ENCODE measurements at places on chromosomes 12 and 14.

- DNase-seq: peak; percentile 65
Measured at GRCh38 chr12:95997911-95998510, 1.9 kb upstream of the HAL start.

GRCh38 chr12:121811434-121812319 is 7.9 kb downstream of the SETD1B start:
- no peak for DNase-seq

GRCh38 chr12:86256163-86256562 is at the start of gene MGAT4C:
MGAT4C (minus strand) TSS chr12:86256391.
- no peak for DNase-seq

DNA sequence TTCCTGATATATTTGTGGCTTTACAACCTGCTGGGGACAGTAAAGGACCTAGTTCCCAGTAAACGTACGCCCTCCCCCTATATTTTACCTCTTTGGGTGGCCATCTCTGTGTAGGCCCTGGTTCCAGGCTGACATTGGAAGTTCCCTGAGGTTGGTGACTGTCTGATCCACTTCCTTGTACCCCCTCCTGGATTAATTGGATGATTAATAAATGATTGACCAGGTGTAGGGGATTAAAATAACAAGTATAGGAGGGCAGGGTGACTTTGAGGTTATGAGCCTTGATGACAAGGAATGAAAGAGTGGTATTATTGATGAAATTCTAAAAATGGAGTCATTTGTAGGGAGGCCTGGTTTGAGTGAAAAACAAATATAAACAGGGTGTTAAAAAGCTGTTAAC is 9.6 kb downstream of the SUSD6 start:
- no peak for DNase-seq

GRCh38 chr12:122753319-122753650 is 661 bp downstream of the DENR start:
- DNase-seq: no peak

- no peak for DNase-seq
Measured at GRCh38 chr12:63916561-63917476, 72.3 kb downstream of the SRGAP1 start.
